ENCODE measurements at places on chromosomes 1 and 21.

GRCh38 chr21:46517361-46517760, 58.7 kb downstream of the DIP2A start:
- no peak for DNase-seq

DNA sequence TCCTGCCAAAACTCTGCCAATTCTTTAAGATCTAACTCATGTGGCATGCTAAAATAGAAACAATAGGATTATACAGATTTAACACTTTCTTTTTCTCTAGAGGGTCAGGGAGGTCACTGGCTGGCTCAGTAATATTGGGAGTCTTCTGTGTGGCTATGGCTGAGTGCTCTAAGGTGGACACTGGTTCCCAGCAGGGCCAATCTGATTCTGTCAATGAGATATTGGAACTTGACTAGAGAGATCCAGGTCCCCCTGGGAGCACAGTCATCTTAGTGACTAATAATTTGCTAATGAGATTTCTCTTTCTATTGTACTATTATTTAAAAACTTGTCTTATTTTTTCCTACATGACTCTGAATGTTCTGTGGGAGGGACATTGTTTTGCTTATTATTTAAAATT, 69.1 kb upstream of the ZP4 start:
- DNase-seq = no peak

- DNase-seq = no peak
Observed at GRCh38 chr21:25179116-25179515, 428.2 kb downstream of the MRPL39 start.

DNA sequence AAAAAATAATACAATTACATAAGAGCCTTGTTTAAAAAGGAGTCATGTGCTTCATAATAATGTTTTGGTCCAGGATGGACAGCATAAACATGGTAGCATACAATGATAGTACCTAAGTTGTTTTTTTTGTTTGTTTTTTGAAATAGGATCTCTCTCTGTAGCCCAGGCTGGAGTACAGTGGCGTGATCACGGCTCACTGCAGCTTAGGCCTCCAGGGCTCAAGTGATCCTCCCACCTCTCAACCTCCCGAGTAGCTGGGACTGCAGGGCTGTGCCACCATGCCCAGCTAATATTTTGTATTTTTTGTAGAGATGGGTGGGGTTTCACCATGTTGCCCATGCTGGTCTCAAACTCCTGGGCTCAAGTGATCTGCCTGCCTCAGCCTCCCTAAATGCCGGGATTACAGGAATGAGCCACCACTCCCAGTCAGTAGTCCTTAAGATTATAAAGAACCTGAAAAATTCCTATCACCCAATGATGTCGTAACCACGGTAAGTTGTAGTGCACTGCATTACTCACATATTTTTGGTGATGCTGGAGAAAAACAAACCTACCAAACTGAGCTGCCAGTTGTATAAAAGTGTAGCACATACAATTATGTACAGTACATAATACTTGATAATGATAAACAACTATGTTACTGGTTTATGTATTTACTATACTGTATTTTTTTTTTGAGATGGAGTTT, 22.4 kb upstream of the RCOR3 start:
- no peak for DNase-seq

DNA sequence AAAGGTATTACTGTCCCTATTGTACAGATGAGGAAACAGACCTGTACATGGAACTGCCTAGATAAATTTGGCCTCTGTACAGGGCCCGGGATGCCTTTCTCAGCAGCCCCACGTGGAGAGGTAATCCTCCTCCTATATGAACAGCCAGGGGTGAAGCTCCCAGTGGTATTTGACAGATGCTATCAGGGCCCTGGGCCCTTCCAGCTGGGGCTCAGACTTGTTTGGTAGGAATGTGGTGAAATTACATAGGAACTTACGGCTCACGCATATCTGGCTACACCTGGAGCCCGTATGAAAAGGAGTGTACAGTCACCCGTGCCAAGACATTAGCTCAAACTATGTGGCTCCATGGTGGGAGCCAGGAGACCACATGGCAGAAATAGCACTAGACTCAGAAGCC, 24.8 kb upstream of the TCEA3 start:
- DNase-seq = no peak

DNA sequence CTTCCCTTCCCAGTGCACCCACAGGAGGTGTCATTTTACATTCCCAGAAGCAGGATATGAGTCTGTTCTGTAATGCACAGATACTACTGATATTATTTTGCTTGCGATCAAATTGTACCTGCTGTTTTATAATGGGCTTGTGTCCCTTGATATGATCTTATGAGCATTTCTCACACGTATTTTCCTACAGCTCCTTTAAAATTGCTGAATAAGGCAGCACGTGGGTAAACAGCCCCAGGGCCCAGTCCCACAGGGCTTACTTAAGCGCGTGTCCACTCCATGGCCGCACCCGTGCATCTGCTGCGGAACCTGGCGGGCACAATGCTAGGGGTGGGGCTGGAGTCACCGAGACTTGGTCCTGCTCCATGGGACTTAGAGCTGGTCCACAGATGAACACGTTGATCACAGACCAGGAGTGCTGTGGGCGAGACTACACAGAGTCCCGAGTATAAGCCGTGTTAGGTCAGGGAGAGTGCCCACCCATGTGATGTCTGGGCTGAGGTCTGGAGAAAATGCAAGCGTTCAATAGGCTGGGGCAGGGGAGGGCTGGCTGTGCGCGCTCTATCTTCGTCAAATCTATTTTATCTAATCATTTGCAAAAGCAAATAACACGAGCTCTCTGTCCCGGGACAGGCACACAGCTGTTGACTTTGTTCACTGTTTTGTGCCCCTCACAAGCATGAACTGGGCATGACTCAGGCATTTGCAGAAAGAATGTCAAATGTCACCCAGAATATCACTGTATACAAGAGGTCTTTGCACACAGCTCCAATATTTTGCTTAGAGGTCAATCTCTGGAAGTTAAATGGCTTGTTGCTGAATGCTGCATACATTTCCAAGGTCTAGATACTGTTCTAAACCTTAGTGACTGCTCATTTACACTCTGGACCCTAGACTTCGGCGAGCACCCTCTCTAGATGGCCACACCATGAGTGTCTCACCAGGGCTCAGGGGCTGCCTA, 119.3 kb downstream of the CRYAA start:
- DNase-seq = no peak

DNA sequence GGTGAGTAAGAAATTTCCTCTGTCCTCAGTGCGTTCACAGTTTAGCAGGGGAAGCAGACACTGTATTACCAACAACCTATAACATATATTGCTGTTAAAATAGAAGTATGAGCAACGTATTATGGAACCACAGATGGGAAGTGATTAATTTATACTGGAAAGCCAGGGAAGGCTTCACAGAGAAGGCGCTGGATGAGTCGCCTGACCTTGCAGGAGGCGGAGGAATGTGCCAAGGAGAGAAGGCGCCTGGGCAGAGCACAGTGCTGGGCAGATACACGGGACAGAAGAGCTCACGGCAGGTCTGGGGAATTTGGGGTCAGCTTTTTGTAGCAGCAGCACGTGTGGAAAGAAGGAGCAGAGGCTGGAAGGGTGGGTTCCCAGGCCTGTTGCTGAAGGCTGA, 116.3 kb downstream of the DHRS3 start:
- DNase-seq = no peak

DNA sequence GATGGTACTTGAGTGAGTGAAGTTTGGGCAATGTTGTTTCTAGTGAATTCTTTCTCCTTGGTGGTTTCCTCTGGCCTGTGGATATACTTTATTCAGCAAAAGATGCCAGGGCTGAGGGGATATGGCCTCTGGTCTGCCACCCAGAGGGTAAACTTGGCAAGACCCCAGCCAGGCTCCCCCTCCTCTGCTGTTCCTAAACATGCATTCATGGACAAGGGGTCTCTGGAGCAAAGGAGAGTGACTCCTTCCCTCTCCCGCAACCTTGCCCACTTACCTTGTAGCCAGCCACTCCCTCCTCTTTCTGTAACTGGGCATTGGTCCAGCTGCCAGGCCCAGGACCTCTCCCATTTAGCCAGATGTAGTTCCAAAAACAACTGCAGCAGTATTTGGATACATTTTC, 43.8 kb downstream of the RUNX3 start:
- no peak for DNase-seq

DNA sequence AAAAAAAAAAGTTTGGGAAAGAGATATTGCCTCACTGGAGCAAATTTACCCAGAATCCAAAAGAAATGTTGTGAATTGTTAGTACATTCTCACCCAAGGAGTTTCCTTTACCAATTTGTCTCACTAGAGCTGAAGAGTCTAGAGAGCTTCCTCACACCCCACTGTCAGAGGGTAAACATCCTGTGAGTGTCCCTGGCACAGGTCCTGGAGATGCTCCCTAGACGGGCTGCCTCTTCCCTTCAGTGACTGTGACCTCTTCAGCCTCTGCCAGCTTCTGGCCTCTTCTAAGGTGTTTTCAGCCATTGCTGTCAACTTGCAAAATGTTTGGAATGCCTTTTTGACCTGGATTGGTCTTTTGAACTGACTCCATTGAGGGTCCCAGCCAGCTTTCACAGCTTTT, 159.4 kb downstream of the DHRS3 start:
- no peak for DNase-seq

GRCh38 chr1:237471956-237472355, 418.8 kb downstream of the ZP4 start:
- no peak for DNase-seq

- no peak for DNase-seq
Observed at GRCh38 chr1:195899762-195900352, 708.4 kb downstream of the KCNT2 start.

- no peak for DNase-seq
Observed at GRCh38 chr1:72034827-72035226, 247.5 kb downstream of the NEGR1 start.

- DNase-seq = no peak
Observed at GRCh38 chr1:236502972-236503639, 20.7 kb upstream of the LGALS8 start.

DNA sequence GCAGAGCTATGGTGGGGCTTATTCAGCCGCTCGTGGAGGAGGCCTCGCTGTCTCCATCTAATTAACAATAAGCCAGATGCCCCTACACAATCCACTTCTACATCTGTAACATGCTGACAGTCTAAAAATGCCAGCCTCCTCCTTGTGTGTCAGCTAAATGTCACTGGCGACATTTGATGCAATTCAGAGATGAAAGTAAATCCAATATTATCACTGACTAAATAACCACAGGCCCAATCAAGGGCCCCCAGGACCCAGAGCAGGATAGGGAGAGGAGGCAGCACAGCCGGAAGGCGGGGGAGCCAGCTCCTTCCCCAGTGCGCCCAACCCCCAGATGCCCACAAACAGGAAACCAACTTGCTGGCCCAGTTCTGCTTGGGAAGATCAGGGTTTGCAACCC, 76.6 kb downstream of the DMRTA2 start:
- DNase-seq = no peak

Data from stimulated activated CD8-positive, alpha-beta memory T cell treated with anti-CD3 and anti-CD28 coated beads, Interleukin-7, amount 100 ng/mL, for 1 hour (primary cell).